ENCODE measurements at places on chromosomes 16 and 17. TPM values are rescaled to one million over a fixed set of nuclear protein-coding genes. Genes with fewer than 3 reads are reported as not detected.

DNA sequence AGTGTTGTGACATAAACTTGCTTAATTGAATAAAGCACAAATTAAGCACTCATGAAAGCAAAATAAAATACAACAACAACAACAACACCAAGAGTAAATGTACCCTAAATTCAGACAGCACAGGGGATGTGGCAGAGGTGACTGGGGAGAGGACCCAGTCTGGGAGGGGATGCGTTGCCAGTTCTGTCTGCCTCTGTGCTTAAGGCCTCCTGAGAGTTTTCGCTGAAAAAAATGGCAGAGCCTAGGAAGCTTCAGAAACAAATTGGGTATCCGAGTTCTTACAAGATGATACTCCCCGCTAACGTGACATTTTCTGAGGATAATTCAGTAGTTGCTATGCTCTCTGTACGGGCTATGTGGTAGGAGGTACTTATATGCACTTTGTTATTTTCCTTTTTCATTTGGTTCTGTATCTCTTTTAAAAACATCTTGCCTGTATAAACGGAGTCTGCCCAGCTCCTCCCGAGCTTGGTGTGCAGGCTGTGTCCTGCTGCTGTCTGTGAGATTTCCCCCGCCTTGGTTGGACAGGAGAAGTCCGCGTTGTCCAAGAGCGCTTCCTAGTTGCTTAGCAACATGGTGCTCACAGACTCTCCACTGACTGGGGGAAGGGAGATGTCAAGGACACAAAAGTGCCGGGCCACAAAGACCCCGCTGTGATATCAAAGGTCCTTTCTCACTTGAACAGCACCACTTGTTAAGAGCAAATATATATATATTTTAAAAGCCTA lies 134.2 kb upstream of the CPHXL start:
- DNase-seq, result no peak

DNA sequence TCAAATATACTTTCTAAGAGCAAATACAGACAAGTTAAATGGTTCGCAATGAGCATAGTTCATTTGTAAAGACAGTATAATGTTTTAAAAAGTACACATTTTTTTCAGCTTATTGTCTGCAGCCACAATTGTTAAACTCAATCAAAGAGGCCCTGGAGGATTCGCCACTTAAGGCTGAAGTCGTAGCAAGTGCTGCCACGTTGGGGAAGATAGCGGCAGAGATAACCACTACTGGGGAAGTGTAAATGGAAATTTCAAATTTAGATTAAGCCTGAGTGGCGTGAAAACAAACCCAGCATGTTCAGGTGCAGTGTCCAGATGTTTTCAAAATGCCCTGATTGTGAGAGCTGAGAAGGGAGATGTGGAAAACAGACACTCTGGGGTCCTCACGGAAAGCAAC lies 8.4 kb downstream of the PMP22 start:
- DNase-seq, result no peak

- DNase-seq, result no peak
Observed at GRCh38 chr16:58615280-58615679, 14.3 kb downstream of the CNOT1 start.

- DNase-seq, result no peak
Observed at GRCh38 chr17:7513850-7514419, 29.8 kb downstream of the POLR2A start.

DNA sequence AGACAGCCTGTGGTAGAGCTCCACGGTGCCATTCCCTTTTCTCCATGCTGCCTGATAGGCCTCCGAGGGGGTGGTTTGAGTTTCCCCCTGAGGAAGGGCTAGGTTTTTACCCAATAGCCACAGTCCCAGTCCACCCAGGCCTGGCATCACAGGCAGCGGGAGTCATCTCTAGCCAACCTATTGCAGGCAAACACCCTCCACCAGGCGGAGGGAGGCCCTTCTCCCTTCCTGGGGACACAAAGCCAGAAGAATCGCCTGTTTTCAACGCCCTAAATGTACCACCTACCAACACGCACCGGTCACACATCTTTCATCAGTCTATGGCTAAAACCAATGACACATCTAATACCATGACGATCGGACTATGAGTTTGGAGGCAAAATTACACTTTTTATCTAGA lies 7.4 kb downstream of the CSNK1D start:
- DNase-seq, result no peak

- no peak for DNase-seq
Observed at GRCh38 chr16:54280751-54281150, 5.8 kb downstream of the IRX3 start.

CLEC18A gene
- polyA plus RNA-seq, result 83.1 TPM
